ENCODE measurements at places on chromosomes 11 and 22.

- DNase-seq, result no peak
Measured at GRCh38 chr22:19543970-19544708, 19.9 kb upstream of the CLDN5 start.

- no peak for DNase-seq
Measured at GRCh38 chr11:45473341-45473895, 187.3 kb upstream of the SYT13 start.

DNA sequence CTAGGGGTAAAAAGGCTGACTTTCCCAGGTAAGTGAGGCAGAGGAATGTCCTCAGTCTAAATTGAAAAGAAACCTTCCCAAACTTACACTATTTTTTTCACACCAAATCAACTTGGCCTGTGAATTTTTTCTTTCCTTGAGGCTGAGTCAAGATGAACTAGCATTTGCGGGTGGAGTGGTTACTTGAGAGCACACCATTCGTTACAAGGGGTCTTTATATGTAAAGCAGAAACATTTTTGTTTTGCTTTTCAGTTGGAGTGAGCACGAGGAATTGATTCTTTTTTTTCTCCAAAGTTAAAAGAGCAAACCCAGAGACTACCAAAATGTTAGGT is 36.4 kb downstream of the MAML2 start:
- no peak for DNase-seq

GRCh38 chr11:127625402-127625801 is 624.8 kb upstream of the KIRREL3 start:
- DNase-seq, result no peak

DNA sequence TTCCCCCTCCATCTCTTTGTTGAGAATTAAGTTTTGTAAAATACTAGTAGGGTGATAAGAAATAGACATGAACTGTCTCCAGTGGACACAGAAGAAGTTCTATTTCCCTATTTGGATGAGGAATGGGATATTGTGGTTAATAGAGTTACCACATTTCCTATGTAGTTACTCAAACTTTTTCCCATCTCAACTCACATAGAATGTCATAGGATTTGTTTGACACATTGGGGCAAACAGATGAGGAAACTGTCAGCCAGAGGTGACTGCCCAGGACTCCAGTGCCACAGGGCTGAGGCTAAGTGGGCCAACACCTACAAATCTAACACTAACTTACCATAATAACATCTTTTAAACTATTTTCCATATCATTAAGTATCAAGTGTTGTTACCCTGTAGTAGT is 58.3 kb downstream of the CCDC83 start:
- no peak for DNase-seq

DNA sequence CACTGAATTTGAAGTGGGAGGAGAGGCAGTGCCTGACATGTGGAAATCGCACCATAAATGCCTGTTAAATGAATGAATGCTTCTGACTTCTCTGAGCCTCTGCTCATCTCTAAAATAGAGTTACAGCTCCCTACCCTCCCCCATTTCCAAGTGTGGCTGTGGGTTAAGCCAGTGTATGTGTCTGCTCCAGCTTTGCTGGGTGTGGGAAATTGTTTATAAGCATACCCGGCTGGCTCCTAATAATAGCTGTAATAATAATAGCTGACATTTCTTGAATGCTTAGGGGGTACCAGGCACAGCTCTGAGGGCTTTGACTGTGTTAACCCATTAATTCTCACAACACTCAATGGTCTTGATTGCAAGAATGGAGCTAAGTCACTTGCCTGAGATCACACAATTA is 7.0 kb upstream of the FCHSD2 start:
- no peak for DNase-seq

GRCh38 chr11:11081288-11081687 is 223.4 kb upstream of the ZBED5 start:
- DNase-seq, result no peak

DNA sequence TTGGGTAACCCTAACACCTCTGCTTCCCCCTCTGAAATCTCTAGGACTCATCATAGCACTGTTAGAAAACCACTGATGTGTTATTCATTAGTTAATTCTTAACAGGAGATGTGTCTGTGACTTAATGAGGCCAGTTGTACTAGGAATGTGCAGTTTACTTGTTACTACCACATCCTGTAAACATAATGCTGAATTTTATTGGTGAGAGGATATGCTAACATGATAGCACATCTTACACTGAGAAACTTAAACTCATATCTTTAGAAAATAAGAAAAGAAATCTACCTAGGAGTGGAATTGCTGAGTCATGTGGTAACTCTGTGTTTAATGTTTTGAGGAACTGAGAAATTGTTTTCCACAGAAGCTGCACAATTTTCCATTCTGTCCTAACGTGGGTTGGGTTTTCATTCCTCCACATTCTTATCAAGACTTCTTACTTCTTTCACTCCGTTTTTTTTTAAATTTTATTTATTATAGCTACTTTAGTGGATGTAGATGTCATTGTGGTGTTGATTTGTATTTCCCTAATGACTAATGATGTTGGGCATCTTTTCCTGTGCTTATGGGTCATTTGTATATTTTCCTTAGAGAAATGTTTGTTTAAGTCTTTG is 33.7 kb downstream of the RNF121 start:
- DNase-seq, result no peak

DNA sequence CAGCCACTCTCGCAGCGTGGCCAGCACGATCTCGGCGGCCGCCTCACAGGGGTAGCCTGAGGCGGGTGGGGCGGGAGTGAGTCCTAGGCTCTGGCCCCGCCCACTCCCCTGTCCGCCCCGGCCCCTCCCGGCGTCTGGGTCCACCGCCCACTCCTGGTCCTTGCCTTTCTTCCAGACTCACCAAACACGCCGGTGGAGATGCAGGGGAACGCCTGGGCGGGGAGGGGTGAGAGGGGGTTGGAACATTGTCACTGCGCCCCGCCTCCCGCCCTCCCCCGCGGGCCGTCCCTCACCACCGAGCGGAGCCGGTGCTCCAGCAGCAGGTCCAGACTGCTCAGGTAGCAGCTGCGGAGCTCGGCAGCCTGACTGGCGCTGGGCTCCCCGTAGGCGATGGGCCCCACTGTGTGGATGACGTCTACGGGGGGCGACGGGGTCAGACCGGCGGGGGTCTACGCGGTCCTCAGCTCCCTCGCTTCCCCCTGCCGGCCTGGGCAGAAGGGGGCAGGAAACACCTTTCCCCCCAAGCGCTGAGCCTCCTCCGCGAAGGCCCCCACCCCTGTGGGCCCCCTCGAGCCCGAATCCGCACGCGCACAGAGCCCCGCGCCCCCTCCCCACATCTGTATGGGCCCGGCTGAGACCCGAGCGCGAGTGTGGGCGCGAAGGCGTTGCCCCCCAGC is 13.2 kb downstream of the OTUB1 start:
- DNase-seq, result peak; percentile 74

- DNase-seq, result peak; percentile 11
Measured at GRCh38 chr11:103109818-103110388, 677 bp downstream of the DYNC2H1 start.

DNA sequence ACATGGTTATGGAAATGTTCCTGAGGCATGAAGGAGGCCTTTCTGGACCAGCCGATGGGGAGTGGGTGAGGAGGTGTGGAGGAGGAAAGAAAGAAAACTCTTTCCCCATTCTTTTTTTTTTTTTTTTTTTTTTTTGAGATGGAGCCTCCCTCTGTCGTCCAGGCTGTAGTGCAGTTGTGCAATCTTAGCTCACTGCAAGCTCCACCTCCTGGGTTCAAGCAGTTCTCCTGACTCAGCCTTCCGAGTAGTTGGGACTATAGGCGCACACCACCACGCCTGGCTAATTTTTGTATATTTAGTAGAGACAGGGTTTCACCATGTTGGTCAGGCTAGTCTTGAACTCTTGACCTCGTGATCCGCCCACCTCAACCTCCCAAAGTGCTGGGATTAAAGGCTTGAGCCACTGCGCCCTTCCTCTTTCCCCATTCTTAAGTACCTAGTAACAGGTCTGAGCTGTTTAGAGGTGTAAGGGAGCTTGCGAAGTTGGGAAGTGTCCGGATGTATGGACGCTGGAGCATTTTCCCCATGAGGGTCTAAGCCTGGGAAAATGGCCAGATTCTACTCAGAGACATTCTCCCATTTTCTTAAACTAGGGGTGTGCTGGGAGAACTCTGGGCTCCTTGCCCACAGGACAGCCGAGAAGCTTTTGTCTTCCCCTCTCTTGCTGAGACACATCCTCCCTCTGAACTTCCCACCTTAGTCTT is 135.8 kb downstream of the TEAD1 start:
- DNase-seq, result no peak

DNA sequence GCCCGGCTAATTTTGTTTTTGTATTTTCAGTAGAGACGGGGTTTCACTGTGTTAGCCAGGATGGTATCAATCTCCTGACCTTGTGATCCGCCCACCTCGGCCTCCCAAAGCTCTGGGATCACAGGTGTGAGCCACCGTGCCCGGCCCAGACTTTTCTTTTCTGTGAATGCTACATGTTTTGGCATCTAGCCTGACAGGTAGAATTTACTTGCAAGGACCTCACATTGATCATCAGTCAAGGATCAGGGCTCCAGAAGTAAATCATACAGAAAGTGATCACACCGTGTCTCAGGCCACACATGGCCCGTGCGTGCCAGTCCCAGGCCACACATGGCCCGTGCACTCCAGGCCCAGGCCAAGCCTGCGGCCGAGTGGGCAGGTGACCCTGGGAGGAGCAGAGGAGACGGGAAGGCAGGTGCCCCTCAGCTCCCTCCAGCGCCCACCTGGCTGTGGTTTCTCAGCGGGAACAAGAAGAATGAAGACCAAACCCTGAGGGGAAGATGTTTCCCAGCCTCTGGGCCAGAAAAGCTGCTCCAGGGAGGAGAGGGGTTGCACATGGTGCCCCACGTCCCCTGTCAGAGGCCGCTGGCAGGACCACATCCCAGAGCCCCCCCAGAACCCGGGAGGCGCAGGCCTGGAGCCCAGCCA is 76.2 kb downstream of the BRD1 start:
- no peak for DNase-seq

- DNase-seq, result no peak
Measured at GRCh38 chr11:126739499-126740145, 260.9 kb downstream of the KIRREL3 start.

GRCh38 chr11:115238791-115239190 is 265.4 kb downstream of the CADM1 start:
- no peak for DNase-seq

- peak; percentile 21 for DNase-seq
Measured at GRCh38 chr11:47886096-47886495, 37.9 kb upstream of the NUP160 start.

- DNase-seq, result no peak
Measured at GRCh38 chr11:130705670-130706421, 210.4 kb downstream of the SNX19 start.

DNA sequence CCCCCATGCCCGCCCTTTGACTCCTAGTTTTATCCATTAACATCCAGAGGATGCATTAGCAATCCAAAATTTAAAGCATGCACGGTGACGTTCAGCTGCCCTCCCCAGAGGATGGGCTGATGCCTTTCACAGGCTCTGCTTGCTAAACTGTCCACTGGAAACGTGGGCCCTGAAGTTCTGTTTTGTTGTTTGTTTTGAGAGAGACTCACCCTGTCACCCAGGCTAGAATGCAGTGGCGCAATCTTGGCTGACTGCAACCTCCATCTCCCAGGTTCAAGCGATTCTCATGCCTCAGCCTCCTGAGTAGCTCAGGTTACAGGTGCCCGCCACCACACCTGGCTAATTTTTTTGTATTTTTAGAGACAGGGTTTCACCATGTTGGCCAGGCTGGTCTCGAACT is 39.3 kb downstream of the NFRKB start:
- DNase-seq, result no peak

- DNase-seq, result no peak
Measured at GRCh38 chr11:125253795-125254525, 89.4 kb downstream of the PKNOX2 start.

DNA sequence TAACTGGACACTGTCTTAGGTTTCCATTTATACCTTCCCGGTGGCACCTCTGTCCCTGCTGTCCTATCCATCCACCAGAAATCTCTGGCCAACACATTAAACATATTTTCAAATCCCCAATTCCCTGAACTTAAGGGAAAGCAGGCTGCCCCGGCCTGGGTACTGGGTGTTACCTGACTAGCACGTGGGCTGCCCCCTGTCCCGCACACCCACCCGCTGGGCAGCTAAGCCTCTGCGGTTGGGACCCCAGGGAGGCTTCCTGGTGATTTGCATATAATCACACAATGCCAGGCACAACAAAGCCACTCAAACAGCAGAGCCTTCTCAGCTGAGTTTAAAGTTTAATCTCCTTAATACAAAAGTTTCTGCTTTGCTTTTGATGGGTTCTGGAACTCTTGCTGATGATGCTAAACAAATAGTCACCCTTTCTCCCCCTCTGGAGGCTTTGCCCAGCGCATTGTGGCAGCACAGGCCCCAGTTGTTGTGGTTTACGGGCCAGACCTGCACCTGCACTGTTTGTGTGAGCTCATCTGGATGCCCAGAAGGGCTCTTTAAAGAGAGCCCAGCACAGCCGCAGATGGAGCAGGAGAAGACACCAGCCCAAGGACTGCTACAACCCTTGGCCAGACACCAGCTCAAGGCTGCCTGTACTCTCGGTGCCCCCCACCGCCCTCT is 59.9 kb upstream of the POU2AF1 start:
- DNase-seq, result no peak

DNA sequence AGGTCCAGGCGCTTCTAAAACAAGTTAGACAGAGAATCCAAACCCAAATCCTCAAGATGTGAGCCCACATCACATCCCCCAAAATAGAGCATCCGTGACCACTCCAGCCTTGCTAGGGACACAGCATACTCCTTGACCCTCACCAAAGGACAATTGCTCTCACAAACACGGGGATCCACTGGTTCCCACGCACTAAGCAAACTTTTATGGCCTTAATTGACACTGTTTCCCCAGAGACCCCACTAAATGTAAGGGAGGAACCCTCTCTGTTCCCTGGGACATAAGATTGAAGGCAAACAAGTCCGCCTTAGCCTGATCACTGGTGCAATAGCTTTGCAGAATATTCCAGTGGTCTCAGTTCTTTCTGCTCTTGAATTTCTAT is 20.1 kb downstream of the ZNF74 start:
- no peak for DNase-seq

GRCh38 chr22:32185821-32186220 is 19.1 kb downstream of the RFPL2 start:
- no peak for DNase-seq

DNA sequence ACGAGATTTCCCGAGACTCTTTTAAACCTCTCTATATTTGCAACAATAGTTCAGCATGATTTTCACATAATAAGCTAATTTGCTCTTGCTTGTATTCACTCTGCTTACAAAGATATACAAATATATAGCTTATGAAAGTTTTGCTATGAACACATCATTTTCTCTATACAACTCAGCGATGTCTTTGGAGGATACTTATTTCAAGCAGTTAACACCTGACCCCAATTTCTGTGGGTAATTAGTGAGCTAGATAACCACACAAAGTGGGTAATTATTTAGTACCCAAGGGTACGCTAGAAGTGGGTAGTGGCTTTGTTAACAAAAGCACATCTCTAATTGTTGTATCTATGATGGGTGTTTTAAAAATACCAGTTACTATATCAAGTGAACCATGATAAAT is 12.3 kb downstream of the BLID start:
- DNase-seq, result no peak

- peak; percentile 27 for DNase-seq
Measured at GRCh38 chr11:93444617-93445073, 98.5 kb downstream of the SMCO4 start.

GRCh38 chr22:33520904-33521780 is 399.1 kb downstream of the LARGE1 start:
- DNase-seq, result no peak

Data from CD4-positive, alpha-beta T cell treated with Interleukin-17A for 4 hours (primary cell).